ENCODE measurements at places on chromosomes 12 and 14.

DNA sequence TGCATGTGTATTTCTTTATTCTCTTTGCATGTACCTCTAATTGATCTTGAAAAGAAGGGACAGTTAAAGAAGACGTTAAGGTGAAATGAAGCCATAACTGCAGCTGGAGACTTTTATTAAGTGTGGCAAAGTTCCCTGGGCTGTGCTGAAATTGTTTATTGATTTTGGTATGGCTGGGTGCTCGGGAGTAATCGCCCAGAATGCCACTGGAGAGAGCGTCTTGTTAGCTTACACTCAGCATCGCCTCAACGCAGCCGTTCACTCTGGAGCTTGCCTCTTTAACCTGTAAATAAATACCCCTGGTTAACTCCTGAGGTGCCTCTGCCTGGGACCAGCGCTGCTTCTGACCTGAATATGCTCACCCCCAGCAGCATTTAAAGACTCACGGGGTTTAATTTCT is 98.6 kb downstream of the GPATCH2L start:
- DNase-seq: no peak

DNA sequence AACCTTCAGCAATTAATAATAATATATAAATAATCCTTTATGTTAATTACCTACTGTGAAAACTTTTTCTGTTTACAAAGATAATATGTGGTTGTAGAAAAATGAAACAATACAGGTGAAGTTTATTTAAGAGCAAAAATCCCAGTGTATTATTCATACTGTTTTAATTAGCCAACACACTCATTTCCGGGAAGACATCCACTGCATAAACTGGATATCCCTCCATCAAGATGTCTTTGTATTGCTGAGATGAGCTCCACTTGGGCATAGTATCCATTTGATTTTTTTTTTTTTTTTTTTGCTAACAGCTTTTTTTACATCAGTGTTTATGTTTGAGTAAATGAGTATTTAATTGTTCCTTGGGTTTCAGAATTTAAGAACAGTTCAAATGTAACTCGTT is 13.7 kb upstream of the DERA start:
- DNase-seq: no peak

DNA sequence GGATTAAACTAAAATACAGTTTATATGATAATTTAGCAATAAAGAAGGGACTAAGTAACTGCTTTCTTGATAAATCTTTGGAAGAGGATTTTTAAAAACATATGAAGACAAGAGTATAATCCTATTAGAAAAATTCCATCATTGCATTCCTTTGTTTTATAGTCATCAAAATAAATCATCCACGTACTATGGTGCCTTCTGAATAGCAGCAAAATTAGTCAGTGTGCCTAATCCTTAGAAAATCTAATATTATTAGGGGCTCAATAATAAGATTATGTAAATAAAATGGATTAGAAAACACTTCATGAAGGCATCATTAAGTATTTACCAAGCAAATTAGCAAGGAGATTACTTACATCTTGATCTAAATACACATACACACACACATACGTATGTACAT is 102.1 kb downstream of the KCNH5 start:
- no peak for DNase-seq

DNA sequence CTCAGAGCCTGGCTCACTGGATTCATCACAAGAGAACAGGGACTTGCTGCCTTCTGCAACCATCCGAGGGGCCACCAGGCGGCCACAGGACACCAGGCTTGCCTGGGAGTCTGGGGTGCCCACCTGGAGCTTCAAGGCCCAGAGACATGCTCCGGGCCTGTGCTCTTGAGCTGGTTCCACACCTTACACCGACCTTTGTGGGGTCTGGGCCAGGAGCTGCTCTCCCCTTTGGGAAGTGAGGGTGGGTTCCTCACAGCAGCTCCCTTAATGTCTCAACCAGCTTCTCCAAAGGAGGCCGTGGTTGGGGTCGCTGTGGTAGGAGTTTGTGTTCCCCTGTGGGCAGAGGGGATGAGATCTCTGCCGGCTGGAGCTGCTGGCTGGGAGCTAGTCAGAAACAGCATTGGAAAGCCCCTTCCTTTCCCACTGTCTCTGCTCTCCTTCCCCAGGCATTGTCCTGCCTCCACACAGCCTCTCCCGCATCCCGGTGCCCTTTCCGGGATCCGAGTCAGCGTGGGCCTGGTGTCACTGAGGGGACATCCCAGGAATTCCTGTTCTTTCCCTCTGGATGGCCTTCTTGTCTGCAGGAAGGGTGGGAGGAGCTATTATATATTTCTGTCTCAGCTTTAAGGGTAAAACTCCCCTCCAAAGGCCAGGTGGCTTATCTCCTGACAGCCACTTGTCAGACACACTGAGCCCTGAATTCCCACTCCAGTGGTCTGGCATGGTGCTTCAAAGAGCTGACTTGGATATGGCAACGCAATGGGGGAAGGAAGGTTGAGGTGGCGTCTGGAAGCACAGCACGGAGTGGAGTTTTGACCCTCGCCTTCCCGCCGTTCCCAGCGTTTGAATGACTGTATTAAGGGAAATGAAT is 5.1 kb upstream of the PAPLN start:
- no peak for DNase-seq

GRCh38 chr12:21696625-21697024 is 39.0 kb upstream of the LDHB start:
- no peak for DNase-seq

DNA sequence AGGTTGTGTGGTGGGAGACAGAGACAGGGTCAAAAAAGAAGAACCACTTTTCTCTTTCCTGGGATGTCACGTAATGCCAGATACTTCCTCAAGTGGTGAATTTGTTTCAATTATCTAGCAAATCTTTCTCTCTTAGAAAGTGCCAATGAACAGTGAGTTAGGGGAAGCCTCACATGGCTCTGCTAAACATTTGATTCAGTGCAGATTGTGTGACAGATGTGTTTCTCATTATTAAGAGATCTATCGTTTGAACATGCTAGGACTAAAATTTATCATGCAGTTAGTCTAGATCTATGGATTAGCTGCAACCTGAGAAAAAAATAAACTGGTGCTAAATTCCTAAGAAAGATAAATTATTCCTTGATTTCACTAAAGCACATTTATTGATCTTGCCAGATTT is 247.8 kb downstream of the MDGA2 start:
- DNase-seq: no peak

- no peak for DNase-seq
Measured at GRCh38 chr12:65156366-65156841, 13.0 kb upstream of the LEMD3 start.

GRCh38 chr14:102970496-102970895 is 48.0 kb downstream of the AMN start:
- no peak for DNase-seq

DNA sequence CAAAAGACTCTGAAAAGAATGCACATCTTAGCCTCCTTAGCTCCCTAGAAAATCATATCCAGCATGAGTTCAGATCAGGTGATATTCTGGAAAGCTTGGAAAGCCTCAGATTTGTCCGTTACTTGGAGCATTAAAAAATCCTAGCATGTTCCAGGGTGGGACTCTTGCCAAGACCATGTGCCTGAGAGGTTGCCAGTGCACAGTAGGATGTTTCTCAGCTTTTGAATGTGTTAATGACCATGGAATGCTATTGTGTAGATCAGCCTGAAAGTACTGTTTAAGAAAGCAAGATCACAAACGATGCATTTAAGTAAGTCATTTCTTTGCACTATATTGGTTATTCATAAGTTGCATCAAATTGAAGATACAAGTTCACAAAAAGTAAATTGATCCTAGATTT is 230.5 kb downstream of the ETNK1 start:
- no peak for DNase-seq

GRCh38 chr12:99996095-99996494 is 11.4 kb upstream of the ANKS1B start:
- DNase-seq: no peak

GRCh38 chr14:105450123-105450505 is 24.5 kb upstream of the CRIP2 start:
- DNase-seq: no peak

GRCh38 chr12:112347581-112347982 is 34.6 kb downstream of the HECTD4 start:
- DNase-seq: no peak

- DNase-seq: no peak
Measured at GRCh38 chr14:57898837-57899572, 33.1 kb upstream of the SLC35F4 start.

DNA sequence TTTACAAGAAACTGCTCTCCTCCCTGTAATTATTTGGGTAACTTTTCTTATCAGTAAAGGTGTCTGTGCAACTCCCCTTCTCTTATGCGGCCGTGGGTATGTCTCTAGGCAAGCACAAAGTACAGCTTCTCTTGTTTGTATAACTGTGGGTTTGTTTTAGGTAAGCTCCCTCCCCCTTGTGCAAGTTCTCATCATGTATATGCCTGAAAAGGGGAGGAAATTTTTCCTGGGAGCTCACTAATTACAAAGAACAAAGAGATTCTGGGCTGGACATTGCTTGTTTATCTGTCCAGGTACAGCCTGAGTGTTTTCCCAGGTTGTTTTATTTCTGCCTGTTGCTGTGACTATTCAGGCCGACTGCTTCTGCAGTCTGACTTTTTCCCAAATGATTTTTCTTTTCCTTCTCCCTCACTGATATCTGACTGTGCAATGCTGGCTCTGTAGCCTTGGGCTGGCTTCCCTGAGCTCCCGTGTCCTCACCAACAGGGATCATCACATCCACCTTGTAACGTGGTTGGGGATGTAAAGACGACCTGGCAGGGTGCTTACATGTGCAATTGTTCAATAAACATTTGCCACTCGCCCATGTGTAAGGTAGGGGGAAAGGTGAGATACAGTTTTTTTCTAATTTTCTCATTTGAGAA is 916.5 kb downstream of the AACS start:
- DNase-seq: no peak

GRCh38 chr12:86929962-86930361 is 673.8 kb upstream of the MGAT4C start:
- no peak for DNase-seq

DNA sequence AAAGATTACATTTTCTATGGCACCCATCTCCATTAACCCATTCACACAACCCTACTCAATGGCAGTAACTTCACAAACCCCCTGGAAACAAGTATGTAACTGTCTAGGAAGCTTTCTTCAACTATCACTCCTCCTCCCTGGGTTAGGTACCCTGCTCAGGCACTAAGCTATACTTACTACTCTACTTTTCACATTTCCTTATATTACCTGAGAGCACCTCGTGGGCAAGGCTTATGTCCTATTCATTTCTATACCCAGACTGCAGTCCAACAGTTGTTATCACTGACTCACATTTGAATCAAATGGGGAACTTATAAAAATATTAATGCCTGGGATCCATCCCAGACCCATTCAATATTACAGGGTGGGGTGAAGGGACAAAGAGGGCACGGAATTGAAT is 4.6 kb downstream of the PAWR start:
- DNase-seq: no peak

GRCh38 chr14:66099451-66099850 is 386.7 kb upstream of the CCDC196 start:
- DNase-seq: no peak

- no peak for DNase-seq
Measured at GRCh38 chr12:25311506-25311905, 60.8 kb upstream of the KRAS start.

GRCh38 chr12:110585231-110585799 is 2.2 kb upstream of the PPTC7 start:
- no peak for DNase-seq

DNA sequence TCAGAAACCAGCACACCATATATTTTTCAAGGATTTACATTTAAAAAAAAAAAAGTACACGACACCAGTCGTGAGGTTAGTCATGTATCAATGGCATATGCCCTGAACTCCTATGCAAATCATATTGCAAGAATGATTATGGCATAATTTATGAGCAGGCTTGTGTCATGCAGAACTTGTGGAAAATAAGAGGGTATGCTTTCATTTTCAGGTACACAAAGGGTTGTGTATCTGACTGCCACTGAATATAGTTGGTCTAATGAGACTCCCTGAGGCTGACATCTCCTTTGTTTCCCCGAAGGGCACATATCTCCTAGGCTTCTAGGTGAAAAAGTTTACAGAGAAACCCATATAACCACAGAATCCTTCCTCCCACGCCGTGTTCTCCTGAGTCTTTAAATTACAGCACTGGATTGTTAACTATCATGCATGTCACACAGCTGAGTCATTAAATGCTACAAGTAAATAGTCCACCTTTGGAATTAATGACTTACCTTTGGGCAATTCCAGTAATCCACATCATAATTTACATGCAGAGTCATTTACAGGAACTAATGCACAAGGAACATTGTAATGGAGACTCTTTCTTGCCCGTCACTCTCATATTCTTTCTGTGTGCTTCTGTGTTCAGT is 356.7 kb upstream of the DIO2 start:
- no peak for DNase-seq

GRCh38 chr12:66538970-66539369 is 139.9 kb downstream of the GRIP1 start:
- DNase-seq: no peak

GRCh38 chr12:124727922-124728321 is 135.7 kb downstream of the SCARB1 start:
- no peak for DNase-seq

- no peak for DNase-seq
Measured at GRCh38 chr12:132436791-132437251, 53.1 kb upstream of the FBRSL1 start.

GRCh38 chr12:20599757-20600156 is 95.4 kb upstream of the SLCO1C1 start:
- no peak for DNase-seq

GRCh38 chr12:93468008-93468371 is 676 bp downstream of the MRPL42 start:
- DNase-seq: no peak

DNA sequence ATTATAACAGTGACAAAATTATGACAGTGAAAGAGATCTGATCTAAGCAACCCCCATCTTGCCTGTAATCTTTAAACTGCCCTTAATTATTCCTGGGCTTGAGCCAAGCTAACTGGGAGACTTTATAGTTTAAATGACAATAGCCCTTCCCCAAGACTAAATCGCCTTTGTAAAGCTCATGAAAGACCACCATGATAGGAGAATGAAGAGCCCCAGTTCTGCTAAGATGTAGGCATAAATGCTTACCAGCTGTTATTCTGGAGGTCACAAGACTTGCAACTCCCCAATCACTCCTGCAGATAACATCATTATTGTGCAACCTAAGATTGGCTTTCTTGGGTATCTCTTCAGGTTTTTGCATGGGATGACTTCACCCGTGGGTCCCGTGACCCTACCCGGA is 599.7 kb downstream of the KCNH5 start:
- DNase-seq: no peak

- no peak for DNase-seq
Measured at GRCh38 chr14:78245238-78245637, 75.1 kb downstream of the NRXN3 start.

DNA sequence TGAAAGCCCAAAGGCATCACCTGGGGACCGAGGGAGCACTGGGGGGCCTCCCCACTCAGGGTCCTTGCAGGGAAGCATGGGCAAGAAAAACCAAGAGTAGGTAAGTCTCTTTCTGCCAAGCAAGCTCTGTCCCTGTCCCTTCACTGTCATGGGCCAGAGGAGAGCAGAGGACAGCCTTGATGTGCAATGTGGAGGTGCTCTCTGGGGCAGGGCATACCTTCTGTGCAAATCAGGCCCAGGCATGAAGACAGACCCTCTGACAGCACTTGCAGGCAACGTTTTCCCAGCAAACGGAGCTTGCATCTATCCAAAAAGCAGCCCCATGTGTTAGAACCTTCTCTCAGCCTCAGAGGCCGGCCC is 192.5 kb upstream of the PWP1 start:
- DNase-seq: no peak
